Sigmoid colon (tissue), 7 donors: ENCODE measurements at places on chromosomes 12 and 14. TPM values are rescaled to one million over a fixed set of nuclear protein-coding genes. Genes with fewer than 3 reads are reported as not detected.

- no peak overlapping the region for H3K4me3 ChIP-seq
- no peak for DNase-seq
- no peak overlapping the region for H3K27ac ChIP-seq
- H3K4me1 ChIP-seq: peaks cover 29% of the 10 kb centered on the region
Observed at GRCh38 chr12:103647267-103647666, 60.2 kb downstream of the STAB2 start.

DNA sequence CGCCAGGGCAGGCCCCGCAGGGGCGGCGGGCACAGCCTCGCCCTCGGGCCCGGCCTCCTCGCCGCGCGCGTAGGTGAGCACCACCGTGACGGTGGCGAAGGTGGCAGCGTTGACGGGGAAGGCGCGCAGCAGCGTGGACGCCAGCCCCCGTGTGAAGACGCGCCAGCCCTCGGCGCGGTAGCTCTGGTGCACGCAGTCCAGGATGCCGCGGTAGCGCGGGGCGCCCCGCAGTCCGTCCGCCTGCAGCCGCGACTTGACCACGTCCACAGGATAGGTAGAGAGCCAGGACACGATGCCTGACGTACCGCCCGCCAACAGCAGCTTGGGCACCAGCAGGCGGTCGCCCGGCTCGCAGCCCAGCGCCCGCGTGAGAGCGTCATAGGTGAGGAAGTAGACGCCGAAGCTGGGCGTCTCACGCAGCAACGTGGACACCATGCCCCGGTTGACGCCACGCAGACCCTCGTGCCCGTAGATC, 13.9 kb downstream of the SLC25A29 start:
- no peak overlapping the region for H3K4me3 ChIP-seq
- H3K27me3 ChIP-seq: no peaks in the 10 kb centered on the region
- H3K4me1 ChIP-seq: peaks cover 19% of the 10 kb centered on the region
- peaks cover 8% of the 10 kb centered on the region for H3K36me3 ChIP-seq
- DNase-seq: no peak

HHIPL1 gene
- total RNA-seq: 4.3 TPM

GRCh38 chr12:94025068-94025467, 123.3 kb upstream of the PLXNC1 start:
- no peaks in the 10 kb centered on the region for H3K36me3 ChIP-seq
- H3K27ac ChIP-seq: no peak overlapping the region
- DNase-seq: no peak
- H3K27me3 ChIP-seq: no peaks in the 10 kb centered on the region
- H3K4me1 ChIP-seq: no peaks in the 10 kb centered on the region
